ENCODE measurements at places on chromosomes 7 and 10. TPM values are rescaled to one million over a fixed set of nuclear protein-coding genes. Genes with fewer than 3 reads are reported as not detected.

The MSS51 gene
- 1.4 TPM for total RNA-seq

The GARS1 gene
- 62.6 TPM for total RNA-seq

The RPEL1 gene
- not detected for total RNA-seq

DNA sequence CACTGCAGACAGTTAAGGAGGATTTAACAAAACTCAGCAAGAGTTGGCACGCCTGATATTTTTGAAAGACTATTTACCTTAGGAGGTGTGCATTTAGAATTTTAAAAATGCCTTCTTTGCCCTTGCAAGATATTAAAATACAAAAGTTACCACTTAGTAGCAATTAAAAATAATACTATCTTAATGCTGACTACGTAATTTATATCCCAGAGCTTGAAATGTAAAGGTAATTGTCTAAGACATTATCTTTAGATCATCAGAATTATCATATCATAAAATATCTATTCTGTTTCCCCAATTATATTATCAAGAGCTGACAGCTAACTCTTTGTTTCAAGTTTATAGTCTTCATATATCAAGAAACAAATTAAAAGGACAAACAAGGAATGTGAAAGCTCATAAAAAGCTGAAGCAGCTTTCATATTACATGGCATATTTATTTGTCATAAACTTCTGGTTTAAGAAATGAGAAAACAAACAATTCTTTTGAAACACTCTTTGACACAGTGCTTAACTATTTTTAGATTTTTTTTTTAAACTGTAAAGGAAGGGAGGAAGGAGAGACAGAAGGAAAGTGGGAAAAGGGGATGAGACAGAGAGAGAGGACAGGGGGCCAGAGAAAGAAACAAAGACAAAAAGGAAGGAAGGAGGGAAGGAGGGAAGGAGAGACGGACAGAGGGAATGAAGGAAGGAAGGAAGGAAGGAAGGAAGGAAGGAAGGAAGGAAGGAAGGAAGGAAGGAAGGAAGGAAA lies 73.5 kb downstream of the RTKN2 start:
- no peaks in the 10 kb centered on the region for H3K27me3 ChIP-seq
- no peak overlapping the region for H3K4me3 ChIP-seq
- no peak for DNase-seq
- H3K36me3 ChIP-seq, result no peaks in the 10 kb centered on the region

DNA sequence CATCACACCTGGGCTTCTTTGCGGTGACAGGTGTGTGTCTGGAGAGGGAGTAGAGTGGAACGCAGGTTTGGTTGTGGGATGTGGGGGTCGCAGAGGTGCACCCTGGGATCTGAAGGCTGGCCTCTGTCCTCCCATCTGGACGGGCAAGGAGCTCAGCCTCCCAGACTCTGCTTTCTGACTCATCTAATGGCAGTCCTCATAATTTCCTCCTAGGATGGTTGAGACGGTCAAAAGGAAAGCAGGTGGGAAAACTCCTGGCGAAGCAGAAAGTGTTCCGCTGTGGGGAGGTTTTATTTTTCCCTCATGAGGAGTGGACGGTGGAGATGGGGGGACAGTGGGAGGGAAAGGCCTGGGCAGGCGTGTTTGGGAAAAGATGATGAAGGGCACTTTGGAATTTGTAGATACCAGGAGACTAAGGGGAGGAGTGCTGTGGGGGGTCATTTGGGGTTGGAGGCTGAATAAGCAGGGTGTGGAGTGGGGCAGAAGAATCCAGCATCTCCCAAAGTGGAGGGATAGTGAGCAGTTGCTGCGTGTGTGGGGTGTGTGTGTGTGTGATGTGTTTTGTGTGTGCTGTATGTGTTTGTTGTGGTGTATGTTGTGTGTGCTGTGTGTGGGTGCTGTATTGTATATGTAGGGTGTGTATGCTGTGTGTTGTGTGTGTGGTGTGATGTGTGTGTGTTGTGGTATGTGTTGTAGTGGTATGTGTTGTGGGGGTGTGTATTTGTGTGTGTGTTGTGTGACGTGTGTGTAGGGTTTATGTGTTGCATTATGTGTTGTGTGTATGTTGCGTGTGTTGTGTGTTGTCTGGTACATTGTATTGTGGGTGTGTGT lies 97.2 kb upstream of the PODXL start:
- no peak overlapping the region for H3K4me3 ChIP-seq
- no peak overlapping the region for H3K27ac ChIP-seq
- H3K4me1 ChIP-seq, result no peaks in the 10 kb centered on the region
- H3K36me3 ChIP-seq, result no peaks in the 10 kb centered on the region
- DNase-seq, result no peak

DNA sequence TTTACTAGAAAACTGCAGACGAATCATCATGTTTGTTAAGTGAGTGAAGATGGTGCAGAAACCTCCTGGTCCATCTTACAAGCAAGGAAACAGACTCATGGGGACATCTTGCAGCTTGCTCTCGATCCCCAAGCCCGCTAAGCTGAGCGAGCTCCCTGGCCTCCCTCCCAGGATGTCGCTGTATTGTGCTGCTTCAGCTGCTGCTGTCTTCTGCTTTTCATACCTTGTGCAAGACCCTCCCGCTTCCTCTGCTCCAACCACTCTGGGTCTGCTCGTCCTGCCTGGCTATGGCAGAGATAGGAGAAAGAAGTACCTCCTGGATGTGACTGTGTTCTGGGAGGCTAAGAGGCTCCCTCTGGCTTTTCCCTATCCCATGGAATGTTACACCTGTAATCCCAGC lies 285.2 kb upstream of the FZD8 start:
- H3K4me1 ChIP-seq, result no peaks in the 10 kb centered on the region
- H3K36me3 ChIP-seq, result no peaks in the 10 kb centered on the region
- H3K27ac ChIP-seq, result no peak overlapping the region
- DNase-seq, result no peak
- no peak overlapping the region for H3K4me3 ChIP-seq

The AOAH gene
- 26.7 TPM for total RNA-seq
